CD14-positive monocyte (primary cell): ENCODE measurements at places on chromosomes 4 and X.
A peak's percentile ranks its signal among the peaks of the same experiment; 100 is the strongest.

GRCh38 chr4:7189475-7190277, 2.7 kb upstream of the SORCS2 start:
- no peak for DNase-seq

DNA sequence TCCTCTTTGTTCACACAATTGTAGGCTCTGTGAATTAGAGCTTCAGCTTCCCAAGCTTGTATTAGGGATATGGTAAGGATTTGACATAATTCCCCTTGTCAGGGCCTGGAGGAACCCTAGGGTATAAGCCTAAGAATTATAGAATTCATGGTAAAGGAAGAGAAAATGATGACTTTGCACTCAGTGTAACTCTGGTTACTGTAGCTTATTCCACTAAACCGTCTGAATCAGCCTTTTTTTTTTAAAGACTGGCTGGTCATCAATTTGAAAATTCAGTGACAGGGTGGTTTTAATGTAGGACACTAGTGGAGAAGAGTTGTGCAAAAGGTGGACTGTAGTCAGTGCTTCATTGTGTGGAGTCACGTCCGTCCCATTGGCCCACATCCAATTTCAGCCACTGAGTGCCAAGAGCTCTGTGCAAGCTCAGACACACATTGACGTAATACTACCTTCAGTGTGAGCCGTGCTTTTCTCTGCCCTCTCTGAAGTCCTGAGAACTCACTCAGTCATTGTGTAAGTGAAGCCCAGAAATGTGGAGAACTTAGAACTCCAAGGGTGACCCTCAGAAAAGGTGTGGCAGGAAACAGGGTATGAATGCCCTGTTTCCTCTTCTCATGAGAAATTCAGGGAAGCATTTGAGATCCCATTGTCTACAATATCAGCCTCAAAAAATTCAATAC, 449.8 kb downstream of the C4orf33 start:
- DNase-seq, result no peak

DNA sequence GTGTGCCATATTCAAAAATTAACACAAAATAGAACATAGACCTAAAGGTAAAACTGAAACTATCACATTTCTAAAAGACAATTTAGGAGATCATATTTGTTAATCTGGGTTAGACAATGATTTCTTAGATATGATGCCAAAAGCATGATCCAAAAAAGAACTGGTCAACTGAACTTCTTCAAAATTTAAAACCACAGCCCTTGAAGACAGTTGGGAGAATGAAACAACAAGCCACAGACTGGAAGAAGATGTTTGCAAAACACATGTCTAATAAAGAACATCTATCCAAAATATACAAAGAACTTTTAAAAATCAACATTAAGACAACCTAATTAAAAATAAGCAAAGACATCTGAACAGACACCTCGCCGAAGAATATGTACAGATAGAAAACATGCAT, 19.5 kb downstream of the COMMD8 start:
- no peak for DNase-seq

- DNase-seq, result no peak
Observed at GRCh38 chr4:150236626-150237025, 158.4 kb downstream of the DCLK2 start.

GRCh38 chr4:184641022-184641421, 8.2 kb downstream of the CASP3 start:
- DNase-seq, result no peak

GRCh38 chr4:183968931-183969330, 63.8 kb downstream of the STOX2 start:
- no peak for DNase-seq

DNA sequence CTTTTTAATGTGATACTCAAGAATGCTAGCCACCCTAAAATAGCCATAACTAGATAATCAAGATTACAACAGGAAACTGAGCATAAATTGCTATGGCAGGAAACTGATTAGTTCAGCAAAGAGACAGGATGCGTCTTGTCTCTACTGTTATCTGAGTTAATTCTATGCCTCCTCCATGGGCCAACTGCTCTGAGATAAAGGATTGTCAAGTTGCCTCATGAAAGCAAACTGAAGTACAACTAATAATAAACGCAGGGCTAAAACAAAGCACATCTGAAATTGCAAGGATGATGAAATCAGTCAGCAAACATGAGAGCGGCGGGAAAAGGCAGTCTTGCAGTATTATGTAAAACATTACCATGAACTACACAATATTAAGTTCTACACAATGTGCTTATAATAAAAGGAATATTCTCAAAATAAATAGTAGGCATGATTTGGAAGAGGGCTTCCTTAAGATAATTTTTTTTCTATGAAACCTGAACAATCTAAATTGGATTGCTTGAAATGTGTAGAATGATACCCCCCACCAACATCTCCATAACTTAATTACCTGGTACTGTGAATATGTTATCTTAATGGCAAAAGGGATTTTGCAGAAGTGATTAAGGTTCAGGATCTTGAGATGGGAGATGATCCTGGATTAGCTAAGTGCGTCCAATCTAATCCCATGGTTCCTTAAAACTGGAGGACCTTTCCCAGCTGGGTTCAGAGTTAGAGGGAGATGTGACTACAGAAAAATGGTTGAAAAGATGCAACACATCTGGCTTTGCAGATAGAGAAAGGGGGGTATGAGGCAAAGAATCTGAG, 65.9 kb downstream of the ANTXR2 start:
- no peak for DNase-seq

- DNase-seq, result no peak
Observed at GRCh38 chr4:86218746-86219473, 140.9 kb downstream of the MAPK10 start.

DNA sequence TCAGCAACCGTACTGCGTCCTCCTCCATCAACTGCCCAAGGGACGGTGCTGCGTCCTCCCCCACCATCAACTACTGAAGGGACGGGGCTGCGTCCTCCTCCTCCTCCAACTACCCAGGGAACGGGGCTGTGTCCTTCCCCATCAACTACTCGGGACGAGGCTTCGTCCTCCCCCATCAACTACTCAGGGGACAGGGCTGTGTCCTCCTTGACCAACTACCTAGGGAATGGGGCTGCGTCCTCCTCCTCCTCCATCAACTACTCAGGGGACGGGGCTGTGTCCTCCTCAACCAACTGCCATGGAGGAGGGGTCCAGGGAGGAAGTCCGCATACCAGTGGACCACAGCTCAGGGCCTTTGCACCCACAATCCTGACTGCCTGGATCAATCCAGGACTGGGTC, 24.4 kb downstream of the PPP2R3B start:
- no peak for DNase-seq

DNA sequence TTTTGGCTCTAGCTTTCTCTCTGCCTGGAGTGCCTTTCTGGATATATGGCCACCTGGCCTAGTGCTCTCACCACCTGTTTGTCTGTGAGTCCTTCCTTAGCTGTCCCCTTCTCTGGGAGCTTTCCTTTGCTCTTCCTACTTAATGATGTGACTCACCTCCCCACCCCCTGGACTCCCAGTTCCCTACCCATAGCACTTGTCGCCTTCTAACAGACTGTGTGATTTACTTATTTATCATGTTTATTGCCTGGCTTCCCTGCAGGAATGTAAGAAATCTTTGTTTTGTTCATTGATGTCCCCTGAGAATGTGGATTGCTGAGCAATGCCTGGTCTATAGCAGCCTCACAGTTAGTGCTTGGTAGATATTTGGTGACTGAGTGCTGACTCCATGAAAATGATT, 18.9 kb downstream of the ADD1 start:
- DNase-seq, result peak; percentile 51

DNA sequence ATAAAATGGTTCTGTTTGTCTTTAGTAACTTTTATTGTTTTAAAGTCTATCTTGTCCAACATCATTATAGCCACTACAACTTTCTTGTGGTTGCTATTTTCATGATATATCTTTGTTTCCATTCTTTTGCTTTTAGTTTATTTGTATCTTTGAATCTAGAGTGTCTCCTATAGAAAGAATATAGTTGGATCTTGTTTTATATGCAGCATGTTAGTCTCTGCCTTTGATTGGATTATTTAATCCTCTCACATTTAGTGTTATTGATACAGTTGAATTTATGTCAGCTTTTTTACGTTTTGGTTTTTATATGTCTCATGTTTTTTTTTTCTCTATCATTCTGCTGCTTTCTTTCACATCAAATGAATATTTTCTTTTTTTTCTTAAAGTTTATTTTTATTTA, 98.1 kb downstream of the VSIG4 start:
- no peak for DNase-seq

GRCh38 chrX:105975382-105975781, 63.1 kb downstream of the SERPINA7 start:
- DNase-seq, result no peak

DNA sequence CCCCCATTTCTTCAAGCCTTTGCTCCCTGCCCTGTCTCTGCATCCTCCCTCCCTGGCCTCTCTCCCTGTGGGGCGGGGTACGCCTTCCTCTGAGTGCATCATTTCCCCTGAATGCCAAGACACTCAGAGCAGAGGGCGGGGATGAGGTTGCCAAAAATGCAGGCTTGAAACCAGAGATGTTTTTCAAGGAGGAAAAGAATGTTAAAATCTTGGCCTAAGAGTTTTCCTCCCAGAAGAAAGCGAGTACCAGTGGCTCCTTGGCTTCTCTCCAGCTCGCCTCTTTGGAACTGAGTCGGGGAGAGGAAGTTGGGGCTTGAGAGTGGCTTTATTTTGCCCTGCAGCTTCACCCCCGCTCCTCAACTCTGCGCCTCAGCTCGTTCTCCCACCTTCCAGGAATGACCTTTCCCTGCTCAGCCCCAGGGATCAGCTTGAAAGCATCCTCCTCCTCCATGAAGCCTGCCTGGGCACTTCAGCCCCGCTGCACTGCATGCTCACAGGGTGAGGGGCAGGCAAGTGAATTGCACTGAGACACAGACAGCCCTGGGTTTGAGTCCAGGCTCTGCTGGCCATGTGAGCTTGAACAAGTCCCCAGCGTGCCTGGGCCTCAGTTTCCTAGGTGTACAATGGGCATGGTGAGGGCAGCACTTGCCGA, 57.5 kb upstream of the SORCS2 start:
- DNase-seq, result no peak

GRCh38 chr4:59855630-59856352, 1344.3 kb upstream of the ADGRL3 start:
- no peak for DNase-seq

- DNase-seq, result no peak
Observed at GRCh38 chr4:57172065-57172464, 61.9 kb upstream of the IGFBP7 start.

DNA sequence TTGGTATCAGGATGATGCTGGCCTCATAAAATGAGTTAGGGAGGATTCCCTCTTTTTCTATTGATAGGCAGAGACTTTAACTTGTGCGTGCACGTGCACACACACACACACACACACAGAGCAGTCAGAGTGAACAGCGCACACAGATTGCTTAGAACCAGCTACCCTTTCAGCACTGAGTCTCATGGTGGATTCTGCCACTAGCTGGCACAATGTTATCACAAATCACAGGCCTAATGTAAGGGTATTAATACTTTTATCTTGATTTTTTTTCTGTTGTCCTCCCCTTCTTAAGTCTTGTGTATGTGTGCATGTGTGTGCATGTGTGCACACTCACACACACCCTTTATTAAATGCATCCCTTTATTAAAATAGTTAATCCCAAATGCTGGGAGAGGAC, 53.2 kb downstream of the HADH start:
- DNase-seq, result no peak
